ENCODE measurements at places on chromosomes 3 and 15. TPM values are rescaled to one million over a fixed set of nuclear protein-coding genes. Genes with fewer than 3 reads are reported as not detected.

The CNTN3 gene
- total RNA-seq, result 3.1 TPM

The TRH gene
- not detected for total RNA-seq

The FBXW12 gene
- total RNA-seq, result not detected

The TRIM42 gene
- total RNA-seq, result not detected

The A4GNT gene
- total RNA-seq, result not detected
